ENCODE measurements at places on chromosomes 5 and 9.

DNA sequence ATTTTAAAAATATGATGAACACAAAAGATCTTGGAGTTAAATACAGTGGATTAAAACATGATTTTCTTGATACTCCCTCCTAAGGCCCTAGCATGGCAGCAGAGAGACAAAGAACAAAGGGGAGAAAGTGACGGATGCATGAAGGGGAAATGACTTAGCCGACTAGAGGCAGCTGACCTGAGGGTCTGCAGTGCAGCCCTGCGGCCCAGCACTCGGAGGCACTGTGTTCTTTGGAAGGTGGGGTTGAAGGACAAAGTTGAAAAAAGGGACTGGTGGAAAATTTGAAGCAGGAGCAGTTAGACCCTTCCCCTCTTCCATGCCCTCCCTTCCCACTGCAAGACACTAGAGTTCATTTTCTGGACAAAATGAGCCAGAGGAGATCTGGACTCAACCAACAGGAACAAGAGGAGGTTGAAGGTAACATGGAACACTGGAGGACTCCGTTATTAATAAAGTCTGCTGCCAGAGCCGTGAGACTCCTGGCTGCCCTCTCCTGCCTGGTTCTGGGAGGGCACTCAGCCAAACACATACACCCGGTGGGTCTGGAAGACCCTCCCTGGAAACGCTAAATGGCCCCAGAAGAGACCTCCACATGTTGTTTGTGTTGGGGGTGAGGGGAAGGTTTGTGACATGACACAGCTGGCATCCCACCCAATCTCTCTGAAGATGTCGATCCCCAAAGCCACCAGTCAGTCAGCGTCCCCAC lies 98.1 kb downstream of the JMY start:
- DNase-seq, result no peak

- peak; percentile 46 for DNase-seq
These were observed 142.2 kb upstream of the KLF4 start for GRCh38 chr9:107631788-107632187.

GRCh38 chr5:60535198-60535597 lies 164.8 kb downstream of the DEPDC1B start:
- DNase-seq, result no peak

DNA sequence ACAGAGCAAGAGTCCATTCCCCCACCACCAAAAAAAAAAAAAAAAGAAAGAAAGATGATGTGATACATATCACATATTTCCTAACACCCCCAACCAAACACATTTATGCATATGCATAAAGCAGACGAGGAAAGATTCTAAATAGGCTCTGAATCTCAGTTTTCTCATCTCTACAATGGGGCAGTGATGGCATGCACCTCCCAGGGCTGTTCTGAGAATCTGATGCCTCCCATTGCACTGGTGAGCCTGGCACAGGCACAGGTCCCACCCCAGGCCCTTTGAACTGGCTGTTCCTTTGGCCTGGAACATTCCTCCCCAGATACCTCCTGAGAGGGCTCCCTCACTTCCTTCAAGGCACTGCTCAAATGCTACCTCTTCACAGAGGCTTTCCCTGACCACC lies 116.5 kb downstream of the C9orf50 start:
- DNase-seq, result no peak

GRCh38 chr5:112693301-112693700 lies 44.4 kb upstream of the APC start:
- DNase-seq, result no peak

DNA sequence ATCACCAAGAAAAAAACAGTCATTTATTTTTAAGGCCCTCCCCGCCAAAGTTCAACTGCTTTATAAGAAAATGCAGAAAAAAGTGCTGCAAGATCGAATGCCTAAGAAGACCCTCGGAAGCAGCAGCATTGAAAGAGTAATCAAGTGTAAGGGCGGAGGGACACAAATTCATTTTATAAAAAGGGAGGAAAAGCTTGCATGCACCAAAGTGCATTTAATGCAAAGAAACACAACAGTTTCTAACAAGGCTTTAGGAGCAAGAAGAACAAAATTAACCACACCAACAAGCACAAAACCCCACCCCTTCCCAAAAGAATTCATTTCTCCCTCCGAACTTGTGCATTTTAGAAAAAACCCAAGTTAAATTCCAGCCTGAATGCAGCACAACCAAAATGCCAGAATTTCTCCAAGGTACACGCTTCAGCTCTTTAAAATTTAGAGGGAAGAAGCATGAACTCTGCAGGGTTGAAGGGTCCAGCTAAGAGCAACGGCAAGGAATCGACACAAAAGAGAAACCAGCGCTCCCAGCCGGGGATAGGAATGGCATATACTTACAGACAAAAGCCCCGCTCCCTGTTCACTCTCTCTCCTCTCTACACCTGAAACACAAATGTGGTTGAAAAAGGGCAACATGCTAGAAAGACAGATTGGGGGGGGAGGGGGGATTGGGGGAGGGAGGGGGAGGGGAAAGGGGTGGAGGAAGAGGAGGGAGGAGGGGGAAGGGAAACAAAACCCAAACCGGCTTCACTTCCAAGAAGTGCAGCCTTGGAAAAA lies at the start of gene NREP:
TSS of gene NREP (minus strand) at position 614 of the 774 bp plus-strand sequence. CDS start 1,422 bp downstream, outside the sequence.
- DNase-seq, result no peak

DNA sequence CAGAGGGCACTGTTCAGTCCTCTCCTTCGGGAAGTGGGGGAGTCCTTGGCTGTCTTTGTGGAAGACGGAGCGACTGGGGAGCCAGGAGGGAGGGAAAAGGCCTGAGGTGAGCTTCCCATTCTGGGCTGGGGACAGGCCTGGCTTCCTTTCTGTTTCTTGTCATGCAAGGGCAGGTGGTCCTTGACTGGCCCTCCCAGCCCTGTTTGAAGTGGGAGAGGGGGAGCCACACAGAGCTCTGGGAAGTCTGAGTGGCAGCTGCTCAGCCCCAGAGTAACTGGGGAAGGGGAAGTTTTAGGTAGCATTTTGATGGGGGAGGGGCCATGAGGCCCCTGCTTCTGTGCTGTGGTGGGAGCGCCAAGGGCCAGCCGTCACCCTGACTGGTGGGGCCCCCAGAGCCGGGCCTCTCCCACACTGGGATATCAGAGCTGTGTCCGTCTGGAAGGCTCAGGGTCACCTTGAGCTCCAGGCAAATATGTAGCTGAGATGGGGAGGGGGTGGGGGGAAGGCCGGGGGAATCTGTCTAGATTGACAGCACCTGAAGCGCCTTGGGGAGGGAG lies 6.5 kb downstream of the UNC5A start:
- no peak for DNase-seq

- DNase-seq, result peak; percentile 90
These were observed 5.5 kb downstream of the F2RL2 start for GRCh38 chr5:76617675-76618074.

DNA sequence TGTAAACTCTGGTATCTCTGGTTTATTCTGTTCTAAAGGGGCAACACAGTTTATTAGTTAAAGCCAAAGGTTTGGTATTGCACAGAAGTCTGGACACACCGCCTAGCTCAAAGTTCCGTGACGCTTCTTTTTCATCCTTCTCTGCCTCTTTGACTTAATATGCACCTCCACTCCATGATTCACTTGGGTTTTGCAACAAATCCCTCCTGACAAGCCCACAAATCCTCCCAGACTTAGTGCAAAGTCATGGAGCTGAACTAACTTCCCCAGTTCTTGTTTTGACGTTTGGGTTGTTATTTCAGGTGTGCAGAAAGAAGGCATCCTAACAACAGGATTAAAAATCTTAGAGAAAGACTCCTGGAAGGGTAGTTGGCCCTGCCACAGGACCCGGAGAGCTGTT lies 441.6 kb upstream of the DMAC1 start:
- DNase-seq, result no peak

- DNase-seq, result no peak
These were observed 104.9 kb downstream of the PIK3R1 start for GRCh38 chr5:68320413-68320986.

DNA sequence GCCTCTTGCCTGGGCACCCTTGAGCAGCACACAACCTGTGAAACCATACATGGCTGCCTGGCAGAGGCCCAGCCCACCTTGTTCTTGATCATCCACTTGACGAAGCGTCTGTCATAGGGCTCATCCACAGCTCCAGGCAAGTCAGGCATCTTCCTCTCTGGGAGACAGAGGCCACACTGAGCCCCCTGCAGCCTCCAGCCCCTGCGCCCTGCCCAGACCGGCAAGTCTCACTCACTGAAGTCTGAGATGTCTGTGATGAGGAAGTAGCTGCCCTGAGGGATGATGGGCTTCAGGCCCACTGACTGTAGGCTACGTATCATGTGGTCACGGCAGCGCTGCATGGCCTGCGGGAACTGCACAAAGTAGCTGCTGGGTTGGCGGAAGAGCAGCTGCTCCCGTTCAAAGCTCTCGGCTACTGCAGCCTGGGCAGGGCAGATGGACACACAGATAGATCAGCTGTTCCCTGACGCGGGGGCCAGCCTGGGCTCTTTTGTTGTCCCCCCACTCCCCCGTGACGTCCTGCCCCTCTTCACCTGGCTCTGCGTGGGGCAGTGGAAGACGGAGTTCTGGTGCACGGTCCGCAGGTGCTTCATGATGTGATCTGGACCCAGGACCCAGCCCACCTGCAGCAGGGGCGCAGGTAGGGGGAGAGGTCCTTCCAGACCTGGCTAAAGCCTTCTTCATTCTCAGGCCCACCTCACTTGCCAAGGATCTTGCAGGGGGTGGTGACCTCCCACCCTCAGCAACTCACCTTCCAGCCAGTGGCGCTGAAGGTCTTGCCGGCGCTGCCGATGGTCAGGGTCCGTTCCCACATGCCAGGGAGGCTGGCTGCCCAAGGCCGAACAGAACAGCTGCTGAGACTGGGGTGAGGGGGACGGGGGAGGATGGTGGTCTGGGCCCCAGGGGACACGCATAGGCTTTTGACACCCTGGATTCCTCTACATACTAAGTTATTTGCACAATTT lies 5.9 kb upstream of the SPOUT1 start:
- DNase-seq, result no peak

DNA sequence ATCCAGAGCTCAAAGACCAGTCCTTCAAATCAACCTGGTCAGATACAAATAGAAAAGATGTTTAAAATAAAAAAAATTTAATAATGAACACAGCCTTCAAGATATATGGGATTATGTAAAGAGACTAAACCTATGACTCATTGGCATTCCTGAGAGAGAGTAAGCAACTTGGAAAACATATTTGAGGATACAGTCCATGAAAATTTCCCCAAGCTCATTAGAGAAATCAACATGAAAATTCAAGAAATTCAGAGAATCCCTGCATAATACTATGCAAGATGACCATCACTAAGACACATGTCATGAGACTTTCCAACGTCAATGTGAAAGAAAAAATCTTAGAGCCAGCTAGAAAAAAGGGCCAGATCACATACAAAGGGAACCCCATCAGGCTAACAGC lies 512.9 kb upstream of the PTGER4 start:
- peak; percentile 46 for DNase-seq

- no peak for DNase-seq
These were observed 18.5 kb upstream of the EXOC3 start for GRCh38 chr5:424301-425110.

DNA sequence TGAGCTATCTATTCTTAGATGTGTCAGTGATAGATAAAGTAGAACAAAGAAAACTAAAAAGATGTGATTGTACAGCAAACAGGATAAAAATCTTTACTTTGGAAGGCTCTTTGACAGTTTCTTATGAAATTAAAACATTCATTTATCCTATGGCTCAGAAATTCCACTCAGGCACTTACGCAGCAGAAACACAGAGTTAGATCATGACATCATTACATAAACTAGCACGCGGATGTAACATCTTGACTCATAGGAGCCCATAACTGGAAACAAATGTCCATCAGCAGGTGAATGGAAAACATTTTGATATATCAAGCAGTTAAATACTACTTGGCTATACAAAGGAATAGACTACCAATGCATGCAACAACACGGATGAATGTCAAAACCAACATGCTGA lies 45.3 kb downstream of the ICE1 start:
- peak; percentile 15 for DNase-seq

DNA sequence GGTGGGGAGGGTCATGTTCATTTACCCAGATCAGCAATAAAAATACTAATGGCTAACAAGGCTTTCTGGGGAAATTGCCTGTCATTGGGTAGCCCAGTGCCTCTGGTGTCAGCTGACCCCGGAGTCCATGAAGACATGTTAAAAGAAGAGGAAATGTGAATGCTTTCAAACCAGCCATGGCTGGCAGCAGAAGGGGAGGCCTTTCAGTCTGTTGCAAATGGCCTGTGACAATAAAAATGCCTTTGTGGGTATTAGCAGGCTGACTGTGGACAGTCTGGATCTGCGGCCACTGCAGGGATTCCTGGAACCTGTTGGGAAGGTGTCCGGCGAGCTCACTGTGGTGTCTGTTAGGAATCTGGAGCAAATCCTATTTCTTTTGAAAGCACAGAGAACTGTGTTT lies 7.5 kb downstream of the ABL1 start:
- no peak for DNase-seq

DNA sequence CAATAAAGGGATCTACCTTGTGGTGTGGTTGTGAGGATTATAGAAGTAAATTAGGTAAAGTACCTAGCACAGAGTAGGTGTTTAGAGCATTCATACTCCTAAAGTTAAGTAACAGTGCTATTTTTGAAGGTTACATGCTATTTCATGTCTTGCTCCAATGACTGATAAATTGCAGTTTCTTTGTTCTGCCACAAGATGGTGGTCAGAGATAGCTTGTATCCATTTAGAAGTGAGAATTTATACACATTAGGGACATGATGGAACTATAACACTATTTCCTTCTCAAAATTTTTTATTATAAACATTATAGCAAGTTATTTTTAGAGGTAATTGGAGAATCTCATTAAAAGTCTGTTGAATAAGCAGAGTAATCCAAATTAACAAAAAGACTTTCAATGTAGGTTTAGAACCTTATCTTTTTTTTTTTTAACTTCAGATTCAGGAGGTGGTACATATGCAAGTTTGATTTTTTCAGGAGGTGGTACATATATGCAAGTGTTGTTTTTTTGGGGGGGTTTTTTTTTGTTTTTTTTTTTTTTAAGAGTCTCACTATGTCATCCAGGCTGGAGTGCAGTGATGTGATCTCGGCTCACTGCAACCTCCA lies 17.1 kb downstream of the MTREX start:
- DNase-seq, result peak; percentile 56

GRCh38 chr5:96344678-96345577 lies 88.1 kb downstream of the PCSK1 start:
- peak; percentile 76 for DNase-seq

DNA sequence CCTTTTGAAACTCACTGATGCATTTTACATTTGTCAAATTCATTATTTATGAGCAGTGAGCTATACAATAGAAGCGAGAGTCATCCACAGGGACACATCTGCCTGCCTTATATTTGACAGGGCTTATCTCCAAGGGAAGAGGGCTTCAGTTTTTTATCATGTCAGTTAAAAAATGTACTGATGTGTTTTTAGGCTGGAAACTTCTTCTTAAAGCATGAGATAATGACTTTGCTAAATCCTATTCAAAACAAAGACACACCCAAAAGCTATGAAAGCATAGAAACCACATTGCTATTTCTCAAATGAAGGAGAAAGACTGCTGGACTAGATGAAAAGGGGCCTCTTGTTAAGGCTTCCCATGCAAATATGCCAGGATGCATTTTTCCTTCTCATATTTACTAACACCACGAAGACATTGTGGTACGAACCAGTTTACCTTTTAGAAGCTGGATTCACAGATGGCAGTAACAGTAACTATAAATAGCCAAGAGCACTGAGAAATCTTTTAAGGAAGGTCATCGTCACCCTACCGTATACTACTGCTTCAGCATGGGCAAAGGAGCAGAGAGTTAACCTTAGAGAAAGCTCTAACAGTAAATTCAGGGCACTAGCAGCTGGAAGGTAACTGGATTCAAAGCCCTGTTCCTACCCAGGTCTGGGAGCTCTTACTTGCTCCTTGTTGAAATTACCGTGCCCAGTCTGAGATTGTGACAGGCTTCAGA lies 86.3 kb upstream of the IFNK start:
- no peak for DNase-seq

All from fibroblast of skin of right quadriceps (primary cell).